Activated CD4-positive, alpha-beta T cell treated with anti-CD3 and anti-CD28 coated beads, Interleukin-2, amount 10 ng/mL, durations not matched to agents 7 days and 5 days (primary cell): ENCODE measurements at places on chromosomes 11 and 22.

DNA sequence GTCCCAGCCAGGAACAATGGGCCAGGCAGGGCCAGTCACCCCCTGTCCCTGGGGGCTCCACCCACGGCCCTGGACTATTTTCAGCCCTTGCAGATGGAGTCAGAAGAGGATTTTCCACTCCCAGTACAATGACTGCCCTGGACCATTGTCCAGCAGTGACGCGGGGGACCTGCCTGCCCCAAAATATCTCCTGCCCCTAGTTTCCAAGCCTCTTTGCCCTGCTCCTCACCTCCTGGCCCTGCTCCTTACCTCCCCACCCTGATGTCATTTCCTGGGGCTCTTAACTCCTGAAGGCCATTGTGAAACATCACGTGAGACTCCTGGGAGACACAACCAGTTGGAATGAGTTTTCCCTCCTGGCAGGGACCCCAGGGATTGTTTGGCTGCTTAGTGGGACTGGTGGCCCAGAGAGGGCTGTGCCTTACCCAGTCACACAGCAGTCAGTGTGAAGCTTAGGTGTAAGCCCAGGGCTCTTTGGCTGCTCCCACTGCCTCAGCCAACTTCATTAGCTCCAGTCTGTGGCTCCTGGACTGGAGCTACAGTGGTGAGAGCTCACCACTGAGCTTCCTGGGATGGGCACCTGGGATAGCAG is 22.2 kb downstream of the P2RY2 start:
- no peak for DNase-seq

GRCh38 chr11:1714908-1715885 is 18.2 kb downstream of the KRTAP5-6 start:
- DNase-seq, result no peak

GRCh38 chr22:25987948-25988347 is 181.3 kb upstream of the SEZ6L start:
- DNase-seq, result no peak

GRCh38 chr11:81219661-81220060 is 1514.0 kb downstream of the FAM181B start:
- DNase-seq, result no peak

DNA sequence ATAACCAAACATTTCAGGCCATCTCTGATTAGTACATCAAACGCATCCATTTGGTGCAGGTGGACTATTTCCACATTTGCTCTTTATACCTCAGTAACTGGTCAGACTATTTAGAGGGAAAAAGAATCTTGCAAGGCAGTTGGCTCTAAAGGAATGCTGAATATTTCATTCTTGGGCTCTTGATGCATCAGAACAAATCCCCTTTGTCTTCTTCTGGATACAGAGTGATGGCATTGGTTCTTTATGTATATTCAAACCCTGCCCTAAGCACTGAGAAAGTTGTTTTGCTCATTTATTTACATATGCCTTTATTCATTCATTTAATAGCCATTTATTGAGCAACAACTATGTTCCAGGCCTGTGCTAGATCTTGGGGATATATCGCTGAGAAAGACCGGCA is 31.1 kb upstream of the RAB30 start:
- DNase-seq, result no peak

DNA sequence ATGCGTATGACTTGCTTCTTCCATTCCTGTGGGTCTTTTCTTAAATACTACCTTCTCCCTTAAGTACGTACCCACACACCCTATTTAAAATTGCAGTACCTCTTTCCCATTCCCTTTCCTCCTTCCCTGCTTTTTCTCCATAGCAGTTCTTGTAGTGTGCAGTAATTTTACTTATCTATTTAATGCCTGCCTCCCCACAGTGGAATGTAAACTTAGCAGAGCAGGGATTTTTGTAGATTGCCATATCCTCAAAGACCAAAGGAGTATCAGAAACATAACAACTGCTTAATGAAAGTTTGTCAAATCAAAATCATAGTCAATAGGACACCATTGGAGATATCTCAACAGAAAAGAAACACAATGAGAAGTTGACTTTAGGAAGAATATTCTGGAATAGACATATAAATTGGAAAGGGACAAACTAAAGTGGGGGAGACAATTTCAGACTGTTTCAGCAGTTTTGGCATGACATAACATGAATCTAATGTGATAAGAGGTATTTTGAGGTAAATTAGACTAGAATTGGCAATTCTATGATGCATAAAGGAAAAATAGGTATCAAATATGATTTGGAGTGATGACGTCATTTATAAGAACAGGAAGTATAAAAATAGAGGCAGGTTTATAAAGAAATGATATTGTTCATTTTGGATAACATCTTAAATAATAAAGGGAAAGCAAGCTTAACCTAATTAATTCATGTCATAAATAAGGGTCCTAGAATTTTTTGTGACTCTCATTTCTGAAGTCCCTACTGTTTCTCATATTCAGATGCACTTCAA is 188.4 kb downstream of the SOX6 start:
- DNase-seq, result no peak

DNA sequence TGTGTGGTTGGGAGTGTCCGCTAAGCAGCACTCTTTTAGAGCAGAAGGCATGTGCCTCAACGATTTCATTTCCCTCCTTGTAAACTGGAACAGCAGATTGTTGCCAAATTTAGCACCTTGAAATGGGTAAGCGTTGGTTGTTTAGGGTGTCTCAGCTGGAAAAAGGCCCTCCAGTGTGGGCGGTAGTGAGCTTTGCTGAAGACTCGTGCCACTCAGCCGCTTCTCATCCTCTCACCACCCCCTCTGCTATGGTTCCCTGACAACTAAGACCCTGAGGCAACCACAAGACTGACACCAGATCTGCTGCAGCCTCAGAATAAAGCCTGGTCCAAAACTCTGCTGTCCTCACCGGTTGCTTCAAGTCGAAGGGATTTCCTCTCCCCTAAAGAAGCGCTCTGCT is 9.9 kb upstream of the FERMT3 start:
- DNase-seq, result no peak
